ENCODE measurements at places on chromosomes 7 and 10. TPM values are rescaled to one million over a fixed set of nuclear protein-coding genes. Genes with fewer than 3 reads are reported as not detected.

- no peak for DNase-seq
- no peaks in the 10 kb centered on the region for H3K36me3 ChIP-seq
- H3K4me3 ChIP-seq = no peak overlapping the region
- no peak overlapping the region for H3K27ac ChIP-seq
Measured at GRCh38 chr10:91511549-91512330, 101.6 kb downstream of the HECTD2 start.

Gene NKX1-2
- total RNA-seq = 0.77 TPM

Gene PCLO
- total RNA-seq = 5.1 TPM

GRCh38 chr7:99990460-99990852 is 14.6 kb upstream of the AZGP1 start:
- H3K36me3 ChIP-seq = no peaks in the 10 kb centered on the region
- no peak for DNase-seq
- no peaks in the 10 kb centered on the region for H3K4me1 ChIP-seq
- no peak overlapping the region for H3K4me3 ChIP-seq
- peaks cover 3% of the 10 kb centered on the region for H3K27me3 ChIP-seq

- no peaks in the 10 kb centered on the region for H3K36me3 ChIP-seq
- H3K4me3 ChIP-seq = no peak overlapping the region
- H3K27me3 ChIP-seq = no peaks in the 10 kb centered on the region
- no peak for DNase-seq
- peak overlapping the region; percentile 6 for H3K27ac ChIP-seq
Measured at GRCh38 chr7:7902845-7903244, 65.8 kb upstream of the GLCCI1 start.

Gene ANXA8L1
- total RNA-seq = not detected

DNA sequence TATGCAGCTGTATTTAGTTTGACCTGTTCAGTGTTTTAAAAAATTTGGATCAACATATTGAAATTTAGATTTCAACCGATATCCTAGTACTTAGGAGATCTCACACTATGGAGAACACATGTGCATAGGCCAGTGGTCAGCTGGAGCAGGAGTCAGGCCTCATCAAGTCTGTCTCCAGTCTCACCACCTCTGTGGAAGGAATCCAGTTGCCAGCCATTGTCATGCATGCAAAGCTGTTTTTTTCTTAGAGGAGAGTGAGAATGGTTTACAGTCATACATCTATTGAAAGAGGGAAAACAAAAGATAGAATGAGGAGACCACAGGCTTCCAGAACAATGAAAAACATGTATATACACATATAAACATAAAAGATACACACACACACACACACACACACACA is 7.6 kb upstream of the CLEC5A start:
- H3K27me3 ChIP-seq = no peaks in the 10 kb centered on the region
- H3K36me3 ChIP-seq = no peaks in the 10 kb centered on the region
- DNase-seq = no peak
- H3K27ac ChIP-seq = no peak overlapping the region
- H3K4me3 ChIP-seq = no peak overlapping the region
- H3K4me1 ChIP-seq = no peaks in the 10 kb centered on the region

- no peak for DNase-seq
- no peak overlapping the region for H3K4me3 ChIP-seq
- H3K27ac ChIP-seq = no peak overlapping the region
- H3K27me3 ChIP-seq = peaks cover 25% of the 10 kb centered on the region
- H3K36me3 ChIP-seq = no peaks in the 10 kb centered on the region
- peaks cover 24% of the 10 kb centered on the region for H3K4me1 ChIP-seq
Measured at GRCh38 chr7:155471718-155472117, 13.8 kb downstream of the EN2 start.

GRCh38 chr10:110498982-110499795 is 1.5 kb downstream of the DUSP5 start:
- DNase-seq = peak; percentile 37
- peaks cover 69% of the 10 kb centered on the region for H3K4me1 ChIP-seq
- H3K4me3 ChIP-seq = peak overlapping the region; percentile 99
- peaks cover 14% of the 10 kb centered on the region for H3K36me3 ChIP-seq
- peak overlapping the region; percentile 89 for H3K27ac ChIP-seq

DNA sequence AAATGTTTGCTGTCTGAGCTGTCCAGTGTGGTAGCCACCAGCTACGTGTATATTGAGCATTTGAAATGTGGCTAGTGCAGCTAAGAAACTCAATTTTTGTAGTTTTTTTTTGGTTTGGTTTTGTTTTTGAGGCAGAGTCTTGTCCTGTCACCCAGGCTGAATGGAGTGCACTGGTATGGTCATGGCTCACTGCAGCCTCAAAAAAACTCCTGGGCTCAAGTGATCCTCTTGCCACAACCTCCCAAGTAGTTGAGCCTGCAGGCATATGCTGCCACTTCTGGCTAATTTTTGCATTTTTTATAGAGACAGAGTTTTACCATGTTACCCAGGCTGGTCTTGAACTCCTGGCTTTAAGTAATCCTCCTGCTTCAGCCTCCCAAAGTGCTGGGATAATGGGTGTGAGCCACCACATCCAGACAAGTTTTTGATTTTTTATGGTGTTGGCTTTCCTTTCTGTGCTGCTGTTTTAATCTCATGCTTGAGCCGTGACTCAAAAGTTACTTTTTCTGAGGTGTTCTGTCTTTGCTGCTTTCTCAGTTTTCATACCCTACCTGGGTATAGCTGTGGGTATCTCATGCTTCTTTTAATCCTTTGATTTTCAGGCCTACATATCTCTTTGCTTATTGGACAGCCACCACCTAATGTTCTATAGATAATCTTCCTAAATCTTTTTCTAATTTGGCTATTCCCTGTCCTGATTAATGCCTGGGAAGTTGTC is 16.0 kb downstream of the WAC start:
- H3K4me3 ChIP-seq = no peak overlapping the region
- H3K27ac ChIP-seq = no peak overlapping the region
- H3K36me3 ChIP-seq = peaks cover 18% of the 10 kb centered on the region
- H3K4me1 ChIP-seq = peaks cover 5% of the 10 kb centered on the region
- H3K27me3 ChIP-seq = no peaks in the 10 kb centered on the region
- no peak for DNase-seq

DNA sequence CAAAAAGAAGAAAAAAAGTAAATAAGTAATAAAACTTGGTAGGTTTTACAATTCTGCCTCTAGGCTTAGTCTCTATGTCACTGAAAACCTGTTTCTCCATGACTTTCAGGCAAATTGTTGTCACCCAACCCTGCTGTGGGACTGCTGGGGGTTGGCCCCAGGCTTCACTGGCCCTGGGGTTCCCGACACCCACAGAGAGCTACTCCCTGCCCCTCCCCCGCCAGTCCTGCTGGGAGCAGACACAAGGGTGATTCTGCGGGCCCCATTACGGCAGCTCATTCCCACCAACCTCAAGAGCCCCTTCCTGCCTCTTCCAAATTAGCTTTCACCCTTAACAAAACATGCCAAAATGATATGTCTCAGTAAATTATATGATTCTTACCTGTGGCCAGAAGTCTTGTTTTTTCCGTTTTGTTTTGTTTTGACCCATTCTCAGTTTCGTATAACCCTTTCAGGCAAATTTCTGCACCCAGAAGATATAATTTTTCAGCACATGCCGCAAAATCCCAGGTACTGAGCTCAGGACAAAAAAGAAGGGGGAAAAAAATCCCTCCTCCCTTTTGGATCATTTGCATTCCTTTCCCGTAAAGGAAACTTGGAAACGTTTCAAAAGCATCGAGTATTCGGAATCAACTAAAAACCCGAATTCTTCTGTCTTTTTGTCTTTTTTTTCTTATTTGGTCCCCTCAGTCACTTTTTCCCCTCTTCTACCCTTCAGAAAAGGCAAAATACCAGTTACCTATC is 27.8 kb downstream of the CHST15 start:
- no peaks in the 10 kb centered on the region for H3K27me3 ChIP-seq
- peaks cover 50% of the 10 kb centered on the region for H3K4me1 ChIP-seq
- DNase-seq = no peak
- peak overlapping the region; percentile 25 for H3K27ac ChIP-seq
- peaks cover 4% of the 10 kb centered on the region for H3K36me3 ChIP-seq
- peak overlapping the region; percentile 13 for H3K4me3 ChIP-seq

- no peak for DNase-seq
- H3K36me3 ChIP-seq = no peaks in the 10 kb centered on the region
- H3K4me1 ChIP-seq = peaks cover 29% of the 10 kb centered on the region
- H3K27ac ChIP-seq = no peak overlapping the region
- no peak overlapping the region for H3K4me3 ChIP-seq
Measured at GRCh38 chr7:28700790-28701203, 257.3 kb downstream of the TRIL start.

Gene CLEC2L
- not detected for total RNA-seq

Gene RBM20
- 1.0 TPM for total RNA-seq

DNA sequence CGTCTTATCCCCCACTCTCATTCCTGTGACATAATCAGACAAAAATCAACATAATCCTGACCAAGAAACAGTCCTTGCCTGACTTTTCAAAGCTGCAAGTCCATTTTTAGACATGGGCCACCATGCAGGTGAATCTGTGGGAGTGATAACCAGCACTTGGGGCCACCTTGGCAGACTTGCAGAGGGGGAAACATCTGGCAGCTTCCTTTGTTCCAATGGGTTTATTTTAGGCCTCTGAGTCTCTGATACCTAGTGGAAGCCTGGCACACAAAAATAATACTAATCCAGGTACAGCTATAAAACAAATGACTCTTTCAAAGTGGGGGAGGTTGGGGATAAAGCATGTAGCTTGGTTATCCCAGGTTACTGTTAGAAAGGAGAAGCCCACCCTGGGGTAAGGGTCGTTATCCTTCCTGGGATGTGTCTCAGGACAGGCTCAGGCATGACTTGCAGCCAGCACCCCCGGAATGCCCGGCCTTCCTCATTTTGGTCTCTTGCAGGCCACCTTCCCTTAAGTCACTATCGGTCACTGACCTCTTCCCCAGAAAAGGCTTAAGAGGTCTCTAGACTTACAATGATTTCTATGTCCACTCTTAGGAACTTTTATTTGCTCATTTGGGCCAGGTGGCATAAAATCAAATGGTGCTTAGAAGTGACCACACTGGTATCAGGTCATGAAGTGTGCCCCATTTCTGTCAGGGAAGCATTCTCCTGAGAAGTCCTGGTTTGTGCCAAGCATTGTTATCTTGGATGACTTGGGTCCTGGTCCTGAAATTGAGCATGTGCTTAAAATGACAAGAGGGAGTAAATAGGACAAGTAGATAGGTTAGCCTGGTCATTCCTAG is 37.6 kb downstream of the EEPD1 start:
- peaks cover 15% of the 10 kb centered on the region for H3K4me1 ChIP-seq
- no peak for DNase-seq
- no peak overlapping the region for H3K27ac ChIP-seq
- H3K4me3 ChIP-seq = no peak overlapping the region

GRCh38 chr10:22479419-22479818 is 134.1 kb downstream of the SPAG6 start:
- no peak overlapping the region for H3K27ac ChIP-seq
- peaks cover 3% of the 10 kb centered on the region for H3K36me3 ChIP-seq
- DNase-seq = no peak
- no peak overlapping the region for H3K4me3 ChIP-seq

GRCh38 chr10:3106928-3107425 is 39.6 kb downstream of the PFKP start:
- peaks cover 33% of the 10 kb centered on the region for H3K36me3 ChIP-seq
- peak overlapping the region; percentile 43 for H3K27ac ChIP-seq
- no peak overlapping the region for H3K4me3 ChIP-seq
- H3K4me1 ChIP-seq = peaks cover 5% of the 10 kb centered on the region
- H3K27me3 ChIP-seq = peaks cover 5% of the 10 kb centered on the region
- no peak for DNase-seq

GRCh38 chr10:77390481-77390891 is 247.1 kb downstream of the KCNMA1 start:
- H3K27me3 ChIP-seq = peaks cover 7% of the 10 kb centered on the region
- no peak overlapping the region for H3K4me3 ChIP-seq
- no peak overlapping the region for H3K27ac ChIP-seq
- H3K4me1 ChIP-seq = peaks cover 26% of the 10 kb centered on the region
- H3K36me3 ChIP-seq = no peaks in the 10 kb centered on the region
